ENCODE measurements at places on chromosomes 2 and 18. TPM values are rescaled to one million over a fixed set of nuclear protein-coding genes. Genes with fewer than 3 reads are reported as not detected.

Gene RGPD4
- 0.64 TPM for total RNA-seq

Gene LDLRAD4
- 30.4 TPM for total RNA-seq

Gene UGT1A4
- not detected for total RNA-seq

Gene GALNT5
- total RNA-seq: not detected

DNA sequence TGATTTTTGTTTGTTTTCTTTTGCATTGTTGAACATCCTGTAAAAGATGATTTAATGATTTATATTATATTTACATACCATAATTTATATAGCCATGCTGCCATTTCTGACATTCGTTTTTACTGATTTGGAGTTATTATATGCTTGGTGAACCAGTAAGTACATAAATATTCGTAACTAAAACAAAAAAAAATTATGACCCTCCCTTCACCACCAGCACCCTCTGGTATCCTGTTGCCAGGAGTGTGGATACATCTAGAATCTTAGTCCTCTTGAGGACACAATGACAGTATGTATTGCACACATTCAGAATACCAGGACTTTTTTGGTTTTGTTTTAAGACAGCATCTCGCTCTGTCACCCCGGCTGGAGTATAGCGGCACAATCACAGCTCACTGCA is 43.9 kb upstream of the B3GNT7 start:
- no peak overlapping the region for H3K4me3 ChIP-seq
- no peak overlapping the region for H3K27ac ChIP-seq
- DNase-seq: no peak
- no peaks in the 10 kb centered on the region for H3K27me3 ChIP-seq
- H3K4me1 ChIP-seq: no peaks in the 10 kb centered on the region

DNA sequence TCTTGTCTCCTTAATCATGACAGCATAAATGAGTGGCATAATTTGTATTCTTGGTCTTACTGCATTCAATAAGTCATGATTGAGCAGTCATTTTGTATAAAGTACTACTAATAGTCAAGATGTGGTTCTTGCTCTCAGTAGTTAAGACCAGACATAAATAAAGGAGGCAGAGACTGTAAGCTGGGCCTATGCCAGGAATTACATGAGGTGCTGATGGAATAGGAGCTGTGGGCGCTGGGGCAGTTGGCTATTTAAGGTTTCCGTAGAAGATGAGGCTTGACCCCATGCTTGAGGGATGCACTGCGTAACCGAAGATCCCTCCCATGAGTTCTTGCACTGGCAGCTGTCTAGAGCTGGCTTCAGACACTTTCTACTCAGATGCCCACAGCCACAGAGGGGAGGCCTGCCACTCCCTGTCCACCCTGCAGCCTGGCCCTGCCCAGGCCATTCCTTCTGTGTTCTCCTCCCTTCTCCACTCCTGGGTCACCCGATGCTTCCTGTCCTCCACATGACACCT is 150.9 kb upstream of the REV1 start:
- H3K27ac ChIP-seq: no peak overlapping the region
- no peak for DNase-seq
- no peaks in the 10 kb centered on the region for H3K4me1 ChIP-seq
- no peaks in the 10 kb centered on the region for H3K27me3 ChIP-seq
- H3K36me3 ChIP-seq: no peaks in the 10 kb centered on the region

- H3K36me3 ChIP-seq: no peaks in the 10 kb centered on the region
- no peak for DNase-seq
- H3K4me3 ChIP-seq: peak overlapping the region; percentile 9
- peaks cover 63% of the 10 kb centered on the region for H3K4me1 ChIP-seq
These were observed 23.2 kb upstream of the ACVR1 start for GRCh38 chr2:157899125-157899839.

DNA sequence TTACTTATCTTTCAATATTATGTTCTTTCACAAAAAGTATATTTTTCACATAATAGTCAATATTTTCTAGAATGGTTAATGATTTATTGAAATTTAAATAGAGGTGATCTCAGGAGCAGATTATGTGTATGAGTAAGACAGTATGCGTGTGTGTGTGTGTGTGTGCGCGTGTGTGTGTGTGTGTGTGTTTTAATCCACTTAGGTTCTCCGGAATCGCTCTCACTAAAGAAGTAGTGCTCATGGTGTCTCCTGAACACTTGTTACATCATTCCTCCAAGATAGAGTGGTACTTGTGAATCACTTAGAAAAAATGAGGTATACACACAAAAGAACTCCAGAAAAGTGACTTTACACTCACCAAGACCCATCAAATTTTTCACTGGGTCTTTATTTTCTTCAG is 91.0 kb upstream of the KCNH7 start:
- H3K4me3 ChIP-seq: no peak overlapping the region
- no peaks in the 10 kb centered on the region for H3K27me3 ChIP-seq
- no peak for DNase-seq
- no peak overlapping the region for H3K27ac ChIP-seq
- H3K4me1 ChIP-seq: no peaks in the 10 kb centered on the region
- H3K36me3 ChIP-seq: no peaks in the 10 kb centered on the region

DNA sequence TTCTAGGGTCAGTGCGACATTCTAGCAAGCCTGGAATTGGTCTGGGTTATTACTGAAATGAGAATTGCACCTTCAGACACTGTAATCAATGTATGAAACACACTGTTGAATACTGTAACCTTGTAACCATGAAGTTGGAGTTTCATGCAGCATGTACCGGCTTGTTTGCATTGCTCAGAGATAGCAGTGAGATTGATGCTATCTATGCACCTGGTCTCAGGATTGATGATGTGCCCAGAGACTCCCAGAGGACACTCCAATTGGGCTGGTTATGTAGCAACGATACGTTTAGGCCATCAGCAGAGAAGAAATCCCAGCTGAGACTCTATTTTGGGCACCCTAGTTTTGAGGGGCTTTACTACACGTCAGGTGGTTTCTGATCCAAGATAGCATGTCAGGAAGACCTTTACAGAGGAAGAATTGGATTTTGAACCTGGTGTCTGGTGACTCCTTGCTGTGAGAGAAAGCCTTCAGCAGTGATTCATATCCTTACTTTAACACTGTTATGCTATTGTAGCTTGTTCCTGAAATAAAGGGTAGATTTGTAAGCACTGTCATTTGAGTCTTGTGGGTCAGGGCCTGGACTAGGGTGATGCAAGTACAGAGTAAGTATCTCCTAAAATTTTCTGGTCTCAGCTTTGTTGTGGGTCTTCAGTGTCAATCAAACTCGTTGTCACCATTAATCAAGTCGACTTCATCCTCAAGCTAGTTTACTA is 305.1 kb upstream of the GULP1 start:
- H3K36me3 ChIP-seq: no peaks in the 10 kb centered on the region
- no peak overlapping the region for H3K27ac ChIP-seq
- no peak overlapping the region for H3K4me3 ChIP-seq
- no peaks in the 10 kb centered on the region for H3K27me3 ChIP-seq

DNA sequence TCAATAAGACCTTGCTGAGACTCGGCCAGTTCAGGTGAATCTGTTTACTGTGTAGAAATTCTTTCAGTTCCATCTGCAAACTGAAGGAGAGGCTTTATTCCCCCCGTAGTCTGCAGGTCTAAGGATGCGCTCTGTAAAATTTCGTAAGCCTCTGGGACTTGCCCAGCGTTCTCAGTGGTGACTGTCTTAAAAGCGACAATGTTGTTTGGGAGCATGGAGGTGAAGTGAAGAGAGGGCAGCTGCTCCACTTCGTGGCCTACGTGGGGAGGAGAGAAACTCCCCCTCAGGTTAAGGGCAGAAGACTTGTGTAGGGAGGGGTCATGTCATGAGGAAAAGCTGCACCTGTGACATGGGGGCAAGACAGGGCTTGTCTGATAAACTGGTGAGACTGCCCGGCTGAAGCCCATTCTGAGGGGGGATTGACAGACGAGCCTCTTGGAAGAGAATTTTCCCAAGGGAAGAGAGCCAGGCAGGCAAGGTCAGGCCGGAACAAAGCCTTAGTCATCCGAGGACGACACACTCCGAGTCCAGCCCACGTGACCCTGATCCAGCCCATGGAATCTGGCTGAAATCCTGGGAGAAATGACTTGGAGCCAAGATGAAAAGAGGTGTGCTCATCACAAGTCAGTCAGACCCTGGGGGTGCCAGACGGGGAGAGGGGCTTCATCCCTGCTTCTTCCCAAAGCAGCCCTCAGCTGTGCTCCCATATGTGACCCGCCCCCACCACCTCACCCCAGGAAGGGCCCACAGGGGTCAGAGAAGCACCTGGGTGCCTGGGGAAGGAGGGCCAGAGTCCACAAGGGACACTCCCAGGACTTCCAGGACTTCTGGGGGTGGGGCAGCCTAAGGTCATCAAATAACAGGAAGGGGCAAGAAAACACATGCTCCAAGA is 88.5 kb upstream of the SH3BP4 start:
- H3K27me3 ChIP-seq: no peaks in the 10 kb centered on the region
- no peaks in the 10 kb centered on the region for H3K4me1 ChIP-seq
- H3K27ac ChIP-seq: no peak overlapping the region
- no peaks in the 10 kb centered on the region for H3K36me3 ChIP-seq
- no peak for DNase-seq

DNA sequence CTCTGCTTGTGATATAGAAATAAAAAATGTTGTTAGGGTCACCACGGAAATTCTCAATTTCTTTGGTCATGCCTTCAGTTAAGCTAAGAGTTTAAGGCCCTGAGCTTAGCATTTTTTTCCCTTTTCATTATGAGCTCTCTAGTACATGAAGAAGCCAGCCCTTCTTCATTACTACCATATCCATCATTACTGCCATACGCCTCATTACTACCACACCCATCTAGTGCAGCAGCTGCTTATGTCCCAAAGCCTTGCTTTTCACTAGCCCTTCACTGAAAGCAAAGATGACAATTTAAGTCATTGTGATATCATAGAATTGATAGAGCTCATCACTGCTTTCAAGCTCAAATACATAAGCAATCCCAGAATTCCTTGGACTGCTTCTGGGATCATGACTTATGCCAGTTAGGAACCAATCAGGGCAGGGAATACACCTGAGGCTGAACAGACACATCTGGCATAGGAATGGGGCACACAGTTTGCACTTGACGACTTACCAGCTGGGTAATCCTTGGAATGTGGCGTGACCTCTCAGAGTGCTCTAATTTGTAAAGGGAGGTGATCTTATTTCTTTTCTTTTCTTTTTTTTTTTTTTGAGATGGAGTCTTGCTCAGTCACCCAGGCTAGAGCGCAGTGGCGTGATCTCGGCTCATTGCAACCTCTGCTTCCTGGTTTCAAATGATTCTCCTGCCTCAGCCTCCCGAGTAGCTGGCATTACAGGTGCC is 40.3 kb downstream of the SOWAHC start:
- no peaks in the 10 kb centered on the region for H3K4me1 ChIP-seq
- no peak overlapping the region for H3K27ac ChIP-seq
- no peaks in the 10 kb centered on the region for H3K27me3 ChIP-seq

GRCh38 chr2:15560140-15560987 is 770 bp downstream of the NBAS start:
- H3K27ac ChIP-seq: peak overlapping the region; percentile 72
- H3K27me3 ChIP-seq: no peaks in the 10 kb centered on the region
- H3K36me3 ChIP-seq: peaks cover 6% of the 10 kb centered on the region
- H3K4me1 ChIP-seq: peaks cover 12% of the 10 kb centered on the region

DNA sequence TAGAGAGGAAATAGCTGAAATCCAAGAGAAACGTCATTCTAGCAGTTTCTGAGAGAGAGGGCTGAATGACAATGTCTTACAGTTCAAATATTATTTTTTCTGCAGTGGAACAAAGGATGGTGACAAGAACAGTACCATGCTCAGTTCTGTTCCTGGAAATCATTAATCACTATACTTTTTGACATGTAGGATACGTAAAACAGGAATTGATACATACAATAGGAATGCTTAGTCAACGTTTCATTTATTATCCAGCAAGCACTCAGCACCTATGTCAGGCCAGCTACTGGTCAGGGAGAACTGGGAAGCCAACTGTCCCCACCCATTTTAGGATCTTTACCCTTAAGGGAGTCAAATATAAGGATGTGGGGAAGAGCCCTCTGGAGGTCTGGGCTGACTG is 114.7 kb downstream of the DHRS9 start:
- no peaks in the 10 kb centered on the region for H3K4me1 ChIP-seq
- DNase-seq: no peak
- H3K4me3 ChIP-seq: no peak overlapping the region
- no peaks in the 10 kb centered on the region for H3K27me3 ChIP-seq

DNA sequence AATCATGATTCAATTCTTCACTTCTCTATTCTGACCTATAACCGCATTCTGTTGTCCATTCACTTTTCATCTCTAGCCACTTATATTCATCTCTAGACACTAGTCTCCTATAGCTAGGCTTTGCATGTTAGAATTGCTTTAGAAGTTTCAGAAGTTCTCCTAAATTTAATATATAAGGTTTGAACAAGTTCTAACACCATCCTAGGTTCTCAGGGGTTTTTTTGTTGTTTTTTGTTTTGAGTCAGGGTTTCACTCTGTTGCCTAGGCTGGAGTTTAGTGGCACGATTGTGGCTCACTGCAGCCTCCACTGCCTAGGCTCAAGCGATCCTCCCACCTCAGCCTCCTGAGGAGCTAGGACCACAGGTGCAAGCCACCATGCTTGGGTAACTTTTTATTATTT is 19.9 kb downstream of the WDSUB1 start:
- H3K27ac ChIP-seq: no peak overlapping the region
- H3K4me1 ChIP-seq: no peaks in the 10 kb centered on the region
- no peak overlapping the region for H3K4me3 ChIP-seq
- no peak for DNase-seq

- H3K36me3 ChIP-seq: no peaks in the 10 kb centered on the region
- H3K4me3 ChIP-seq: no peak overlapping the region
- no peaks in the 10 kb centered on the region for H3K27me3 ChIP-seq
- H3K4me1 ChIP-seq: no peaks in the 10 kb centered on the region
- H3K27ac ChIP-seq: no peak overlapping the region
These were observed 157.5 kb upstream of the LMAN1 start for GRCh38 chr18:59516356-59517155.
